ENCODE measurements at places on chromosomes 13 and 19.
A peak's percentile ranks its signal among the peaks of the same experiment; 100 is the strongest.

GRCh38 chr19:41927497-41928192 is 604 bp downstream of the ERFL start:
- no peak for DNase-seq

- no peak for DNase-seq
Measured at GRCh38 chr19:51514866-51515481, 13.4 kb upstream of the SIGLEC12 start.

DNA sequence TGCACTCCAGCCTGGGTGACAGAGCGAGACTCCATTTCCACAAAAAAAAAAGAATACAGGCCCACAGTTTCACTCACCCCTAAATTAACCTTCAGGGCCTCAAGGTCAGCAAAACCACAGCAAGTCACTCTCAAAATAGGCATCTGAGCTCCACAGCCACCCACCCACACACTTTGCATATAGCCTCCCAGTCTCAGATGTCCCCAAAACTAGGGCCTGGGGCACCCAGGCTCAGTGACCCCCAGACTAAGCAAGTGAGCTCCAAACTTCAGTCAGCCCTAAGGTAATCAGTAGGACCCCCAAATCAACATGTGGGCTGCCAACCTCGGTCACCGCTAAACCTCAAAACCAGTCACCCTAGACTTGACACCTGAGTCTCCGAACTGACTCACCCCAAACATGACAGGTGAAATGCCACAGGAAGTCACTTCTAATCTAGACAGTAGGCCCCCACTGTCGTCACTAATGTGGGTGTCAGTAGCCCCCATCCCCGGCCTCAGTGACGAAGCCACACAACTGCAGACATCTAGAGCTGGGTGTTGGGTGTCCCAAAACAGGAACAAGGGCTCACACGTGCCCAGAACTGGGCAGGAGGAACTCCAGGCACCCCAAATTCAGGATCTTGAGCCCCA is 13.9 kb downstream of the RABAC1 start:
- DNase-seq: peak; percentile 74

- no peak for DNase-seq
Measured at GRCh38 chr13:95445131-95445530, 107.4 kb upstream of the CLDN10 start.

- DNase-seq: no peak
Measured at GRCh38 chr19:48364598-48365348, 606 bp downstream of the SYNGR4 start.

- no peak for DNase-seq
Measured at GRCh38 chr13:20714563-20715329, 11.2 kb downstream of the IL17D start.

DNA sequence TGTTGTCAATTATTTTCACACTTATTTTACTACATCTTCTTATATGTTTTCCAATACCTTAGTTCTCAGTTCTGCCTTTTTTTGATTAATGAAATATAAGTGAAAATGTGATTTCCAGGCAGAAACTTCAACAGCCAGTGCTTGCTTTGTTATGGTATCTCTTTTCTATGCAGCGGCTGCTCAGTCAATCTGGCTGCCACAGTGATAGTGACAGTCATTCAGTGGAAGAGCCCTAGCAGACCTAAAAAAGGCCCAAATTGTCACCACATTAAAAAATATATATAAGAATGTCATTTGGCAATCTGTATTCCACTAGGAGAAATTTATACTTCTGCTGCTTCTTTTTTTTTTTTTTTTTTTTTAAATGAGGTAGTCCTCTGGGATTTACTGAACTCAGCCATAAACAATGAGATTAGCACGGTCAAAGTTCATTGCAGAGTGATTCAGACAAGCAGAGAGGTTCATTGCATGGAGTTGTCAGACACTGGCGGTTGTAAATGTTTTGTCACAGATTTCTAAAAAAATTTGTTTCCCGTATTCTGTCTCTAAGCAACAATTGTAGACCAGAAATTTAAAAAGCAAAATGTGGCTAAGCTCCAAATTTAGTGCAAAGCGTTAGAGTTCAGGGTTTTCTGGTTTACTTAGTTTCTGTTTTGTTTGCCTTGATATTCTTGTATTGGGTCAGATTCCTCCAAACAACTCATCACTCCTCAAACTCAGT is 94.7 kb upstream of the PRR20A start:
- DNase-seq: no peak

DNA sequence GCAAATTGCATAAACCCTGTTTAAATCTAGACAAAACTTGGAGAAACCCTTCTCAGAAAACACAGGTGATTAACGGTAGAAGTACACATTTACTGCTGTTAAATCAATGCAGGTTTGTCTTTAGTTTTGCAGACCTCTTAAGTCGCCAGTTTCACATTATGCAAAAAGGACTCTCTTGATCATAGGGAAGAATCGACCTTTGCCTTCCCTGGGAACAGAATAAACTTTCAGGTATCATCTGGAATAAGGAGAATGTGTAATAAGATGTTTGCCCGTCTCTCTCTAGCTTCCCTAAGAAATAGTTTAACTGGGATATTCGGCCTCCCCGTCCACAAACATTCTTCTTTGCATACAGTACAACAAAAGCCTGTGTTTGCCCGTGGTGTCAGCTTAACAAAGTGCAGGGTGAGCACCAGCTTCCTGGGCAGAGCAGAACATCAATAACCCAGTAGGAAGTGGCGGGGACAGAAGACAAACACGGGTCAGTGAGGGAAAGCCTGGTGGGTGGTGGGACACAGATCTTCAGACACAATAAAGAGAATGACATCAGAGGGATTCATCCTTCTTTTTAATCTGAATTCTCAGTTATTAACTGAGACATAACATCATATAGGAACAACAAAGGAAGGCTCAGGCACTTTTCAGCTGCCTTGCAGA is 1077.7 kb upstream of the SLC10A2 start:
- no peak for DNase-seq

DNA sequence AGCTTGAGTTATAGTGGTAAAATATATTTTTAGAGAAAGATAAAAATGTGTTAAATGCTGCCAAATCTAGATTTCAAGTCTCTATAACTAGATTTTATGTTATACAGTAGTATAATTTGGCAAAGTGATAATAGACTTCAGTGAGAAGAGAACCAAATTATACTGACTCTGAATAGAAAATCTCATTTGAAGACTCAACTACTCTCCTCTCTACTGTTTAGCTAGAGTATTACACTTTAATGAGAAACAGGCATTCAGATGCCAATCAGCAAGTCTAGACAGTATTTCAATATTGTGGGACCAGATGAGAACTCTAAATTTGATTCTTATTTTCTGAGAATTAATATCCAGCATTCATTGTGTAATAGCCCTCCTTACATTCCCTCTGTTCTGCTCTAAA is 311.2 kb downstream of the SLITRK5 start:
- no peak for DNase-seq

GRCh38 chr19:21256722-21257121 is 72.5 kb downstream of the ZNF708 start:
- no peak for DNase-seq

DNA sequence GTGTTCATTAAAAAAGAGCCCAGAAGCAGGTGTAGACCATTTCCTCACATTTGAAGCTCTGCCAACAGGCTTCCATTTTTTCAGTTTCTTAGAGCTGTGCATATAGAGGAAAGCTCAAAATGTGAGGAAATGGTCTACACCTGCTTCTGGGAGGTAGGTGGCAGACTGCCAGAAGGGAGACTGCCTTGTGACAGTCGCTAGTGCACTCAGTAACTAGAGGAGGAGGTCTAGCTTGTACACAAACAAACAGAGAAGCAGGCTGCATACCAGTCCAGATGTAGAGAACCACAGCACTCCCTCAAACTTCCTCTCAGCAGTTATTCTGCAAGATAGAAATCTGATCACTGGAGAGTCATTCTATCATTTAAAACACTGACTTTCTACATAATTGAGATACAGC is 800.2 kb downstream of the EFNB2 start:
- DNase-seq: no peak

- no peak for DNase-seq
Measured at GRCh38 chr13:105982219-105982930, 553.1 kb downstream of the EFNB2 start.

GRCh38 chr19:3985643-3986259 is 488 bp upstream of the EEF2 start:
- no peak for DNase-seq

- DNase-seq: peak; percentile 51
Measured at GRCh38 chr13:76991432-76991795, 467 bp upstream of the CLN5 start.

DNA sequence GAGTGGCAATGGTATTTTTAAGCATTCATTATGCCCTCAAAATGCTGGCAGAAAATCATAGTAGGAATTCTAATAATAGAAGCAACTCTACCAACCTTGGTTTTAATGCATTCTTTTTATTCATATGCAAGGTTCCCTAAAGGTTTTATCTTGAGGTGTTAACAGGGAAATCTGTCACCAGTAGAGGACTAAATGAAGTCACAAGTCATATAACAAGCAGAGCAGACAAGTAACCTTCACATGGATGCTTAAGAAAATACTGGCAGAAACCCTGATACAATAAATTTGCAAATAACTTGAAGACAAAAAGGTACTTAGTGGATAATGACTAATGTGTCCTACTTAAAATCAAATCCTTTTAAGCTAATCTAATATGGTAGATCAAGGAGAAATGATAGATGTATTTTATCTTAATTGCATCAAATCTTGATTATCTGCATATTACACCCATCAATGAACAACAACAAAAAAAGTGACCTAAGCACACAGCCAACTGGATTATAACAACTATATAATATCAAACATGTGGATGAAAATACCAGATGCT is 73.3 kb downstream of the RFC3 start:
- DNase-seq: no peak

DNA sequence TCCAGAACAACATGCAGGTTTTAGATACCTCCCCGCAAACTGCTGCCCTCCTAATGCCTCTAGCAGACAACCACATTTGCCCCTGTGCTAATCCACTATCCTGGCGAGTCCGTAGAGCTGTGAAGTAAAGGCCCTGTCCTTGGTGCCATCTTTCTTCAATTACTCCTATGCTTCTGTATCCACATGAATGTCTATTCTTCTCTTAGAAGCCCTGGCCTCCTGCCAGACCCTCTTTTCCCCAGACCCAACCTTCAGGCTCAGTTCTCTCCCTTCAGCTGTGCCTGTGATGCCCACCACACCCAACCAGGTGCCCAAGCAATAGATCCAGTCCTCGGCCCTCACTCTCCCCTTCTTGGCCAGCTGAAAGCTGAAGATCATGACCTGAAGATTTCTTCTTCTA is 31.1 kb upstream of the ZNF599 start:
- no peak for DNase-seq

DNA sequence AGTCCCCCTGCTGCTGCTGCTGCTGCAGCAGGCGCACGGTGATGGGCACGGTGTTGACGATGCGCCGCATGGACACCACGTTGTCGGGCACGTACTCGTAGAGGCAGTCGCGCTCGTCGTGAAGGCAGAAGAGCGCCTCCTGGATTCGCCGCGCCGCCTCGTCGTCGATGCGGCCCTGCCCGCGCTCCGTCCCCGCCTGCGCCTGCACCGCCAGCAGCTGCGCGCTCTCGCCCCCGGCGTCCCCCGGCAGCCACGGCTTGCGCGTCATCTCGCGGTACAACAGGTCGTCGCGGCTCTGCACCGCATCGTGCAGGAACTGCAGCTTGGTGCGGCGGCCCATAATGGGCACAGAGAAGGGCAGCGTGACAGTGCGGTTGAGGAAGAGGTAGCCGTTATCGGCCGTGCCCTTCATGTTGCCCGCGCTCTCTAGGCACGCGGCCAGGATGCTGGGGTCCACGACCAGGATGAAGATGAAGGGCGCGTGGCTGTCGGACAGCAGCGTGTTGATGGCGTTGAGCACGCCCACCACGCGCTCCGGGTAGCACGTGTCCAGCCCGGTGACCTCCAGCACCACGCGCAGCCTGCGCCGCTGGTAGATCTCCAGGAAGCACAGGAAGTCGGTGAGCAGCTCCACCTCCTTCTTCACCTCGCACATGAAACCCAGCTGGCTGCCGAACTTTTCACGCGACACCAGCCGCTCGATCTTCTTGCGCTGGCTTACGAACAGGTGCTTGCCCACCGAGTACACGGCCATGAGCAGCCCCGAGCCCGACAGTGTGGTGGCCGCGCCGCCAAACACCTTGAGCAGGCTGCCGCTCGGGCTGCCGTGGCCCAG is 8.1 kb downstream of the NKPD1 start:
- DNase-seq: peak; percentile 30

GRCh38 chr19:33040994-33041827 is 23.5 kb downstream of the RHPN2 start:
- no peak for DNase-seq

DNA sequence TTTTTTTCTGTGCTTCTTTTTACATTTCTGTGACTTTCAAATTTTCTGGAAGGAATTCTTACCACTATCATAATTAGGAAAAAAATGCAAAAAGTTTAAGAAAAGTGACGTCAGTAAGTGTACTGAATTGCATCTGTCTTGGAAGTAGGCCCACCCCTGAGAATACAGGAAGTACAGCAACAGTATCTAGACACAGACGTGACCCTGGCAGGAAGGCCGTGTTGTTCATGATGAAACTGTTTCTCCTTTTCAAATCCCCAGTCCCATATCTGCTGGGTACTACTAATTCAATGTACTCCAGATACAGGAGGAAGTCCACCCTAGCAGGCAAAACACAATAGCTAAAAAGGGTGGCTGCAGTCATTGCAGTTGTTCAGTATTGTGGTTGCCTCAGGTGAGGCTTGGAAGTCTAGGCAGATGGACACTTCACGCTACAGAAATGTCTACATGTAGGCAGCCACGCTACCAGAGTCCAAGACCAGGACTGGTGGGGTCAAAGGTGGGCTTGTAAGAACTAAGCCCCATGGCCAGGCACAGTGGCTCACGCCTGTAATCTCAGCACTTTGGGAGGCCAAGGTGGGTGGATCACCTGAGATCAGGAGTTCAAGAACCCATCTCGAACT is 49.6 kb upstream of the MED4 start:
- DNase-seq: no peak

GRCh38 chr19:8456064-8456463 is 11.3 kb downstream of the HNRNPM start:
- no peak for DNase-seq

DNA sequence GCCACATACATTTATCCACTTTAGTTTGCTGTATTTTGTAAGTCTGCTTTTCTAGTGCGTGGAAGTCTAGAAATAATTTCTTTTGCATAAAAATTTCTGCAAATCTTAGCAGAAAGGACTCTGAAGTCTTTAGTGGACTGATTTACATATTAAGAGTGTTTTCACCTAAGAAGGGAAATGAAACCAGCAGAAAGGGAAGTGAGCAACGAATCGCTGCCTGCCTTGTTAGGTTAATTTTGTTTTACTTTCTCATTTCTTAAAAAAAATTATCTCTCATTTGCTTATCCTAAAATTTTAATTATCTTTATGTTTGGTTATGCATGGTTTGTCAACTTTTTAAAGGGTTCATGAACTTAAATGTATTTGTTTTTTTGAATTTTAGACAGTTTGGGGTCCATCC is 767 bp upstream of the GPR18 start:
- DNase-seq: no peak

GRCh38 chr13:111973605-111974340 is 93.2 kb upstream of the SOX1 start:
- no peak for DNase-seq
